ENCODE measurements at places on chromosomes 11 and 22.

- DNase-seq: no peak
Measured at GRCh38 chr11:94400839-94401772, at the start of gene GPR83. TSS of gene GPR83 (minus strand) at chr11:94401419. CDS start at chr11:94401247, 172 bp downstream.

GRCh38 chr22:23498811-23499798 lies 81.0 kb downstream of the IGLL1 start:
- no peak for DNase-seq

DNA sequence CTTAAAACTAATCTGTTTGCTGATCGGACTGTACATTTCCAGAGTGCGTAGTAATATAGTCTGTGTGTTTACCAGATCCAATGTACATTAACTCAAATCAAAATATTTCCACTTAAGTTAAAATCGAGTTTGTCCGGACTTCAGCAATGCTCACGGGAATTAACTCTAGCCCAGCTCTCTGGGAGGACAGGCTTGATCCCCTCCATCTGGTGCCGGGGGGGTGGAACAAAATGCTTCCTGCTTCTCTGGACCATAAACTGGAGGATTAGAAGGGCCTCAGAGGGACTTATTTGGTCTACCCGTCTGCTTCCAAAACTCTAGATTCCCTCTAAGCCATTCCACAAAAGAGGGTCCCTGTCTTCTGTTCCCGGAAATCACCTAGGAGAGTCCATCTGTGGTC lies 511.2 kb downstream of the BUD13 start:
- no peak for DNase-seq

DNA sequence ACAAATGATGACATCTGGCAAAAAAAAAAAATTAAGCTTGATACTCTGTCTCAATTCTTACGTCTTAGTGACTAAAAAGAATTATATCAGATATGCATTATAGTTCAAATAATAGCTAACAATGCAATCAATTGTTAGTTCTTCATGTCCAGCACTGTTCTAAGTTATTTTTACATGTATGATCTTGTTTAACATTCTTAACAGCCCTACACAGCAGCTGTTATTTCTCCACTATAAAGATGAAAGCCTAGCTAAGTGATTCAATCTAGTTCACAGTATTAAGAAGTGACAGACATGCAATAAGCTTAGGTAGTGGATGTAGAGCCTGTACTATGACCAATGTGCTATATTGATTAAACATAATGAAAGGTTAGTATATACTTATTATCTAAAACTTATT lies 4.1 kb downstream of the ZNF214 start:
- no peak for DNase-seq

DNA sequence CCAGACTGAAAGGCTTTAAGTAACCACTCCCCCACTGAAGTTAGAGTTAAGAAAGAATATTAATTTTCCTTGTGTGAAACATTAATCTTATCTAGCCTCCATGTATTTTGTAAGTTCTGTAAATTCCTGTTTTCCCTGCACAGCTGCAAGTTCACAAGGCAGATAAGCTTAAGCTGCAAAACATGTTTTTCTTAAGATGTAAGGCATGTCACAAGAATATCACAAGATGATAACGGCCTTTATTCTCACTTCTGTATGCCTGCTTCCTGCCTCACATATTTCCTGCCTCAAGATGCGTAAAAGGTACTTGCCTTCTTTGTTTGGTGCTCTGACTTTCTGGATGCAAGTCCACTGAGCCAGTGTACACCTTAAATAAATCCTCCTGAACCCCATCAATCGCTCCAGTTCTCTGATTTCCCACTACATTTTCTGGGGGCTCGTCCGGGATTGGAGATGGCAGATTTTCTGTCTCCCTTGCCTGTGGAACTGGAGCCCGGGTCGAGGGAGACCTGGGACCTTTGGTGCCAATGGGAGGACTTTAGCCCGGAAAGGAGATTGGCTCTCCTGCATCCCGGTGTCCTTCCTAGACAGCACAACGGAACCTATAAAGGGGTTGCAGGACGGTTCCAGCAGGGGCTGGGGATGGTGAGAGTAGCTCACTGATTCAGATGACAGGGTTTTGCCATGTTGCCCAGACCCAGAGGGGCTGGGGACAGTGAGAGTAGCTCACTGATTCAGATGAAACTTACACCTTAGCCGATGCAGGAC lies 30.2 kb downstream of the PPARA start:
- no peak for DNase-seq

Data from activated gamma-delta T cell treated with anti-CD3 and anti-CD28 coated beads, Interleukin-2, amount 50 U/mL, for 16 hours (primary cell).